ENCODE measurements at places on chromosomes 7 and 10.

DNA sequence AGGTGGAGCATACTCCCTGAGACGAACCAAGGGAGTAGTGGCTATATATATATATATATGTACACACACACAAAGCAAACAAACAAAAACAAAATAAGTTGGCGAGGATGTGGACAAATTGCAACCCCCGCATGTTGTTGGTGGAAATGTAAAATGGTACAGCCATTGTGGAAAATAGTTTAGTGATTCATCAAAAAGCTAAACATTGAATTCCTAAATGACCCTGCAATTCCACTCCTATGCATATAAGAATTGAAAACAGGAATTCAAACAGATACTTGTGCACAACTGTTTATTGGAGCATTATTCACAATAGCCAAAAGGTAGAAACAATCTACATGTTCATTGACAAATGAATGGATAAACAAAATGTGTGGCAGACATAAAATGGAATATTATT is 407.9 kb downstream of the KCNMA1 start:
- no peak for DNase-seq

- DNase-seq = no peak
Observed at GRCh38 chr10:4643471-4643870, 182.5 kb upstream of the AKR1E2 start.

GRCh38 chr7:132742189-132742612 is 165.9 kb upstream of the PLXNA4 start:
- DNase-seq = no peak

DNA sequence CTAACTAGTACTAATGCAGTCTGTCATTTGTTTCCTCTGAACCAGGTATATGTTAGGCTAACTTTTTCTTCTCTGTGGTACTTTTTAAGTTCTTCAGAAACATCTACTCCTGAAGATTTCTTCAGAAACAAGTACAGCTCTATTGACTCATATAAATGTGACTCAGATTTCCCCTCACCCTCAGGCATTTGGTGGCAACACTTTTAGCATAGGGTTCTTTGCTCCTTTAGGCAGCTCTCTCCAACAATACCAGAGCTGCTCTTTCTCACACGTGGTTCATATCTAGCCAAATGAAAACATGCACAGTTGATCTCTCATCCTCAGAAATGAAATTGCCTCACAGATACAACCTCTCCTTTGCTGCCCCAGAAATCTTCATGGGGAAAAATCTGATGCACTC is 939.8 kb downstream of the SORCS1 start:
- DNase-seq = no peak

GRCh38 chr10:58393317-58393716 is 8.1 kb downstream of the TFAM start:
- DNase-seq = no peak

DNA sequence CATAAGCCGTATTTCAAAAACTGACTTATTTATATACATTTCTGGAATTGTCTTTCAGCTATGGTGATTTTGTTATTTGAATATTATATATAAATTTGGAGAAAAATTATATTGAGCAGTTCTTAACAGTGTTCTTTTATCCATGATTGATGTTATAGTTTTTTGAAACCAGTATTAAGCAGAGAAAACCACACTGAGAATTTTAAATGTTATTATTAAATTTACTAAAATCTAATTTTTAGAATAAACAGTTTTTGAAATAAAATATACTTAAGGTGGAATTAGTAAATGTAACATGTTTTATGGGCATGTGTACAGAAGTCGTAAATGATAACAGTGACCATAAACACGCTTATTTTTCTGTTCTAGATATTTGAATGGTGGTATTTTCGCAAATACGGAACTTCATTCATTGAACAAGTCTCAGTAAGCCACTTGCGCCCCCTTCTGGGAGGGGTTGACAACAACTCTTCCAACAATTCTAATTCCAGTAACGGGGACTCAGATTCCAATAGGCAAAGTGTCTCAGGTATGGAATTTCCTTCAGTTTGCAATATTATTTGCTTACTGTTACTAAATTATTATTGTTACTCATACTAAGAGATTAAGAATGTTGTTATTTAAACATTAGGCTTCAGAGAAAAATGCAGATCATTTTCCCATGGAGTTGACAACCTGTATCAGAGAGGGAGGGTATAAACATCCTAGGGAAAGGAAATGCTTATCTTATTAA is 166.1 kb downstream of the ST7 start:
- peak; percentile 49 for DNase-seq

DNA sequence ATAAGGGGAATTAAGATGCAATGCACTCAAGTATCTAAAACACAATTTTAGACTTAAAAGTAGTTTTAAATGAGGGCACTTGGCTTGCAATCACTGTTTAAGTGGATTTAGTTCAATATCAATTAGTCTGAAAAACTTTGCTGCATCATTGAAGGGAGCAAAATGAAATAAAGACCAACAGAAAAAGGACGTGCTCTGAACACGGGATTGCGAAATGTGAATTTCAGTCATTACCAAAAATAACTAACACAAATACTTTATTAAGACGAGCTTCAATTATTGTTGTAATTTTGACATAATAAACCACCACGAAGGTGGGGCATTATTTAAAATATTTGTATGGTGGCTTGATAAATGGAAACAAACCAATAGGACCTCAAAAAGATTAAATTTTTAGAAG is 361.8 kb upstream of the GALNT17 start:
- DNase-seq = no peak

DNA sequence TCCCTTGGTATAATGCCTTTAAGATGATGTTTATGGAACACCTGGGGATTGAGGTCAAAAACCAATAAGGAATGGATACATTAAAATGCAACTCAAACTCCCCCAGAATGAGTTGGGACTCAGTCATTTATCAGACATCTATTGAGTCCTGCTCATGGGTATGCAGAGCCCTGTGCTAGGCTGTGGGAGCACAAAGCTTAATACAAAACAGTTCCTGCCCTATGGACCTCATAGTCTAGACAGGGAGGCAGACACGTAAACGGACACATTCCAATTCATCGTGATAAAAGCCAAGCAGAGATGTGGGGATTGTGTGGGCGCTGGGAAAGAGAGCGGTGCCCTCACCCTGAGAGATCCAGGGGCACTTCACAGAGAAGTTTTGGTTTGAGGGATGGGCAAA is 181.7 kb downstream of the PTEN start:
- DNase-seq = no peak

DNA sequence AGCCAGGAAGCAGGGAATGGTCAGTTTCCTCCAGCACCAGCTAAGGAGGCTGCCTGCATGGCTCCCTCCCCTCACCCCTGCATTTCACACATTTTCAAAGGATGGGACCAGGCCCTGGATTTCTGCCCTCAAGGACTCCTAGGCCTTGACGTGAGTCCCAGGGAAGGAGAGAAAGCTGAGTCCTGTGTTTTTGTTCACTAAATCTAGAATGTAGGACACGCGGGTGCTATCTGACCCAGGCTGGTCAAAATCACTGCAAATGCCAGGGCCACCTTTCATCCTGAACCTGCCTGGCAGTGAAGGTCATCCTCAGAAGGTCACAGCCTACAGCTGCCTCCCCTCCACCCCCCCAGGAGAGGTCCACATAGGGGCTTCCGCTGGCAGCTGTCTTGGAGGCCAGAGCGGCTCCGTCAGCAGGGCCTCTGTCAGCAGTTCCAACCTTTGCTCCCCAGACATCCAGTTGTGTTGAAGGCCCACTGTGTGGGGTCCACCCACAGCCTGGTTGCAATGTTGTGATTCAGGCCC is 18.0 kb downstream of the RHBDD2 start:
- no peak for DNase-seq

- no peak for DNase-seq
Observed at GRCh38 chr7:159067576-159068487, 76.8 kb downstream of the VIPR2 start.

DNA sequence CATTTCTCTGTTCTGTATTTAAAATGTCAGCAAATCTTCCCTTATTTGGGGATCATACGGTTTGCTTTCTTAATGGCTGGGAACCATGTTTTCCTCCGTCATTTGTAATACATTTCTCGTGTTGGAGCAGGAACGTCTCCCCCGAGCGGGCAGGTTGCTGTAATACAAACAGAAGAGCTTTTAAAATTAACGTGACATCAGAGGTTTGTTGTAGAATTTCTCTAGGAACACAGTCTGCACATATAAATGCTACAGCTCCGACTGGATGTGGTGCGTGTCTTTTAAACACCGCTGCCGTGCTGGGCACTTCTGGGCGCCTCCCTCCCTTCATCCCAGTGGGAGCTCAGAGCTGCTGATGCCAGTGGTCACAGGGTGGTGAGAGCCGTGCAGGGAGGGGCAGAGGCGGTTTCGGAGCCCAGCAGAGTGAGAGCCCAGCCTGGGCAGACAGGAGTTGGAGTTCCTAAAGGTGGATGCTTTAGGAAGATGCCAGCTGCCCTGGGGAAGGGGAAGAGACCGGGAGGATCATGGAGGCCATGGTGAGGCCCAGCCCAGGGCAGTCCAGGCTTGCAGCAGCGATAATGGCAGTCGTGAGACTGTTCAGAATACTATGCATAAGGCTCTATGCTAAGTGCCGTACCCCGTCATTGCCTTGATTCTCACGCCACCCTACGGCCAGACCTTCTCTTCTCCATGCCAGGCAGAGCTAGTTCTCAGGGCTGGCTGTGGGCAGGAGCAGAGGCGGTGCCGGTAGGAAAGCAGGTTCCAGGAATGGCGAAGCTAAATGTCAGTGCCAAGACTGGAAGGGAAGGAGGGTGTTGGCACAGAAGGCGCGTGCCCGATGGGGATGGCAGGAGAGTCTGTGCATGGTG is 96.2 kb downstream of the GLRX3 start:
- DNase-seq = no peak

DNA sequence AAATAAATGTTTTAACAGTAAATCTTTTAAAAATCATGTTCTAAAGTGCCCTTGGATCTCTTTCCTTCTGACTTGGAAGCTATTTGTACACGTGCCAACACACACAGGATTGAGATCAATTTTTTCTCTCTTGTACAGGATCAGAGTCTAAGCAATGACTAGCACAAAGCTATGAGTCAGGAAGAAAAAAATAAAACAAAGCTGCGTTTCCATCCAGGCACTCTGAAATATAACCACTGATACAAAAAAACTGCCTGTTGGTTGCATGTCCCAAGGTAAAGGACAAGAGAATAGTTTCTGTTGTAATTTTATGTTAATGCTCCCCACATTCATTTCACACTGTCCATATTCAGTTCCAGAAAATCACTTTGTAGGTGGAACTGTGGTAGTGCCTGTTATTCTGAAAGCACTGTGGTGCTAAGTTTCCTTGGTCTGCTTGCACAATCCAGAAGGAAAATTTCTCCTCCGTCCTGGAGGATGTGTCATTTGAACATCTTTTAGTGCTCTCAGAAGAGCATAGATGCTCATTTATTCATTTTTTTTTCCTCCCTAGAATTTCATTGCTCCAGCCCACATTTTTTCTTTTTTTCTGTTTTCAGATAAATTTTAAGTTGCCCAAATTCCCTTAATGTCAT is 113.4 kb downstream of the PLXDC2 start:
- no peak for DNase-seq

- no peak for DNase-seq
Observed at GRCh38 chr7:112060625-112061024, 145.6 kb downstream of the DOCK4 start.

- DNase-seq = no peak
Observed at GRCh38 chr7:76347710-76348109, 11.1 kb downstream of the YWHAG start.

- no peak for DNase-seq
Observed at GRCh38 chr10:124345521-124345920, 73.2 kb downstream of the OAT start.

- DNase-seq = no peak
Observed at GRCh38 chr10:20962165-20962564, 65.1 kb upstream of the NEBL start.

DNA sequence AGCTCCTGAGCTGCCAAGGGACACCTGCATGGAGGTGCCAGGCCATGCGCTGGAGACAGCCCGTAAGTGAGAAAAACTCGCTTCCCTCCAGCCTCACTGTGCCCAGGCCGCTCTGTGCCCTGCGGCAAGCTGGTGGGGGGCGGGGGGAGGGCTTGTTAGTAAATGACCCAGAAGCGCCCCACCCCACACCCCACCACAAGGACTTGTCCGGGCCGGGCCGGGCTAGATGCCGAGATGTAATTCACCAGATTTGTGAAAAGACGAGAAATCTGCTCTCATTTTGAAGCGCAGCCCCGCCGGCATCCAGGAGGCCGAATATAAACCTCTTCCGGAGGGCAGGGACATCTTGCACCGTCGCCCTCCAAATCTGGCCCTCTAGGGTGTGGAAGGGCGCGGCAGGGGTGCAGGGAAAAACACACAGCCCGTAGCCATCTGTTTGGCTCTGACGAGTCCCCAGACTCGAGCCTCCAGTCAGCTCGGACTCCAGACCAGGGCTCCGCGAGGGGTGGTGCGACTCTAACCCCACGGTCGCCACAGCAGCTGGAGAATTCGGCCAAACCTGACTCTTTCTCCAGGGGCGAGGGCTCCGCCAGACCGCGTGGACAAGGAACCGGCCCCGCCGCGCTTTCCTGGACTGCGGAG is 14.8 kb downstream of the TLX1 start:
- DNase-seq = no peak

DNA sequence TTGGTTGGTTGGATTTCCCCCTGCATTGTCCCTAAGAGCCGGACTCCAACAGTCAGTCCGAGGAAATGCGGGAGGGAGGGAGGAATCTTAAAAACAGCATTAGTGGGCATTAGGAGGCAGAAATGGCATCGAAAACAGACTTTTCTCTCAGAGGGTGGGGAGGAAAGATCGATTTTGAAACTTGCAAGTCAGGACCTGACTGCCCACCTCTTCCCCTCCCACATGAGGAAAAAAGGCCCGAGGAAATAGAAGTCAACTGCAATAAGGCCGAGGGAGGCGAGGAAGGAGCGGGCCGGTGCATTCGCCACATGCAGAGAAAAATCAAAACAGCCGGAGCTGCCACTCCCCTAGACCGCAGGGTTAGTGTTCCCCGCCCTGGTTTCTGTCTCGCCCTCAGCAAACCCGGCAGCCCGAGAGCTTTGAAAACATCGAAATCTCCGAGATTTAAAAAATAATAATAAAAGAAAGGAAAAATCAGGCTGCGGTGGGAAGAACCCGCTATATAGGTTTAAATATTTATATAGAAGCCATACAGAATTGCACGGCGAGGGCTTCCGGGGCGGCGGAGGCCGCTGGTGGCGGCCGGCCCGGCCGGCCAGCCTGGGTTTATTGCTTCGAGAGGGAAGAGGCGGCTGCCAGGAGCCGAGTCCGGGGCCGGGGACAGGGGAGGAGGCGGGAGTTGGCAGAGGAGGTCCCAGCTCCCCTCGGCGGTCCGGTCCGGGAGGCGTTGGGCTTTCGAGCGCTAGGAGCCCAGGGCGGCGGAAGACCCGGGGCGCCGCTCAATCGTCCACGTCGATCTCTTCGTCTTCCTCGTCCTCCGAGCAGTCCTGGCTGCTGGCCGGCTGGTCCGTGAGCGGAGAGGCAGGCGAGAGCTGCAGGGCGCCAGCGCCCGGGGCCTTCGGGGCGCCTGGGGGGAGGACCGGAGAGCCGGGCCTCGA is 2.5 kb downstream of the LBX1 start:
- DNase-seq = no peak

GRCh38 chr10:77560471-77560870 is 77.1 kb downstream of the KCNMA1 start:
- no peak for DNase-seq
